ENCODE measurements at places on chromosomes 3 and 15.

DNA sequence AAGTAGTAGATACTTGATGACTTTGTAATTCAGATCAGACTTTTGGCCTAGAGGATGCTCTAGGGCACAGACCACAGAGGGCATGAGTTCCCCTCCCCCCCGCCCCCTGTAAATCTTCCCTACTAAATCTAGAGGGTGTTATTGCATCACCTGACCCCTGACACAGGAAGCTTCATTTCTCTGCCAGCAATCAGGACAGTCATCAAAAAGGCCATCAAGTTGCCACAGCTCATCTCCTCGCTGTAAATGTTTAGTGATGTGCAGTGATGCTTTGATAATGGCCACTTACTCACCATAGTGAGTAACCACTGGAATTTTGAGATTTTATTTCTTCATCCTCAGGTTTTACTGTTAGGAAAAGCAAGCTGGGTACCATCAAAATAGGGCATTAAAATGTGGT lies 289.2 kb upstream of the CHRM5 start:
- no peak for DNase-seq

DNA sequence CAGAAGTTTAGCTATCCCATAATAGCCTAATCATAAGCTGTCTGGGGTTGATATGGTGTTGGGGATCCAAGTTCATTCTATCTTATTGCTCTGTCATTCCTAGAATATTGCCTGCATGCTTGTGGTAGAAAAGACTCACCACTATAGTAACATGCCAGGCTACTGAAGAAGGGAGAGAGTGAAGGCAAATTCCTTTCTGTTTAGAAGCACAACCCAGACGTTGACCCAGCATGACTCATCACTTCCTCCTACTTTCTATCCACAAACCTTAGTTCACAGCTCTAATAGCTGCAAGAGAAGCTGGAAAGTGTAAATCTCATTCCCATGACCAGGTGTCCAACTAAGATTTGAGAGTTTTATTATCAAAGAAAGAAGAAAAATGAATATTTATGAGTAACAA lies 57.8 kb upstream of the NMD3 start:
- DNase-seq, result peak; percentile 56

DNA sequence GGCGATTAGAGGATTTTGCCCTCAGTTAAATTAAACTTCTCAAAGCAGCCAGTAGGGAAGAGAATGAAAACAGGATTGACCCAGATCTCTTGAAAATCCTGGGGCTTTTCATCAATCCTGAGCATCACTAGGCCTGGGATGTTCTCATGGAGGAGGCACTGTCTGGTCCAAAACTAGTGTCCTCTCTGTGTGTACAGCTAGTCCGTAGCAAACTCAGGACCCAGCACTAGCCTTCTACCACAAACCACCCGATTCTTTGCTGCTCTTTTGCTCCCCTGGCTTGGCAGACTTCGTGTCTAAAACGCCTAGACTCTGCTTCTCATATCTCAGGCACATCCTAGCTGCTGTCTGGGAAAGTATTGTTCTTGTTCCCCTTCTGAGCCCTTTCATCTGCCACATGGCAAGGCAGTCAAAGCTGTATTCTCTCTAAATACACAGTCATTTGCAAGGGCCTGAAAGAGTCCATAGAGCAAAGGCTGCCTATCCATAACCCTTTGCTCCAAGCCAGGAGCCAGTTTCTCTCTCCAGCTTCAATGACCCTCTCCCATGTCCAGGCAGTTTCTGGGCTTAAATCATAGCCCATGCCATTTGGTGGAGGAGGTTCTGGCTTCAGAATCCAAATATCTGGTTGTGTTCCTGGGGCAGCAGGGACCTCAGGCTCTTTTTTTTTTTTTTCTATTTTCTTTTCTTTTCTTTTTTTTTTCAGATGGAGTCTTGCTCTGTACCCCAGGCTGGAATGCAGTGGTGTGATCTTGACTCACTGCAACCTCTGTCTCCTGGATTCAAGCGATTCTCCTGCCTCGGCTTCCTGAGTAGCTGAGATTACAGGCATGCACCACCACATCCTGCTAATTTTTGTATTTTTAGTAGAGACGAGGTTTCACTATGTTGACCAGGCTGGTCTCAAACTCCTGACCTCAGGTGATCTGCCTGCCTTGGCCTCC lies 52.4 kb downstream of the CDC25A start:
- peak; percentile 22 for DNase-seq

DNA sequence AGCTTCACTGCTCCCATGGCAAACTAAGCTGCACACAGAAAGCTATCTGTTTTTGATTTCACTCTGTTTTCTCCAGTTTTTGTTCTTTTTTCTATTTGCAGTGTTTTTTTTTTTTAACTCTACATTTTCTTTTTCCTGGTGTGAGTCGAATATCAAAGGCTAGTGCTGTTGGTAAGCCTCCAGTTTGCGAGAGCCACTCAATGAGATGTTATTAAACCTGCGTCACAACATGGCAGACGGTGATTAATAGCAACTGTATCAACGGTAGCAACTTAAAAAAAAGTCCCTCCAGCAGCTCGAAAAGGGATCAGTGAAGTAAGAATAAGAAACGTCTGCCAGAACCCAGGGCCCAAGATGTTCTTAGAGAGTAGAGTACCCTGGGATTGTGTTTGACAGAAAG lies 84.1 kb downstream of the MEIS2 start:
- DNase-seq, result peak; percentile 77

- no peak for DNase-seq
Measured at GRCh38 chr3:158111861-158112260, 2.0 kb downstream of the RSRC1 start.
